B cell (primary cell): ENCODE measurements at places on chromosomes 7 and 10. TPM values are rescaled to one million over a fixed set of nuclear protein-coding genes. Genes with fewer than 3 reads are reported as not detected.

GRCh38 chr10:93701866-93702209 is 554 bp downstream of the FRA10AC1 start:
- peaks cover 7% of the 10 kb centered on the region for H3K36me3 ChIP-seq
- H3K27ac ChIP-seq = peak overlapping the region; percentile 64
- peak overlapping the region; percentile 88 for H3K4me3 ChIP-seq
- peaks cover 11% of the 10 kb centered on the region for H3K4me1 ChIP-seq

The PRPS1L1 gene
- total RNA-seq = not detected in 2 replicates

GRCh38 chr10:75234683-75235374 is 928 bp downstream of the COMTD1 start:
- peak overlapping the region; percentile 67 for H3K4me3 ChIP-seq
- H3K27me3 ChIP-seq = no peaks in the 10 kb centered on the region
- peaks cover 20% of the 10 kb centered on the region for H3K4me1 ChIP-seq

DNA sequence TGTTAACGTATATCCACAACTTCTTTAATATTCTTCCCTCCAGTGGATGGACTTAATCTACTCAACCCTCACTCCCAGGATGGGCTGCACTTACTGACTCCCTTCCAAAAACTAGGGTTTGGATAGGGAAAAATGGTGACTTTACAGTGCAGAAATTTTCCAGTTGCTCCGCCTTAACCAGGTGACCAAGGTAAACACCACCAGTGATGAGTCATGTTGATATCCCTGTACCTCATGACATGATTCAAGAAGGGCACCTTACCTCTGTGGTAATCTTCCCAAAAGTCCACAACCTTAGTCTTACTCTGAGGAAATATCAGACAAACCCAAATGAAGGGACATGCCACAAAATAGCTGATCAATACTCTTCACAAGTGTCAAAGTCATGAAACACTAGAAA is 3.5 kb upstream of the GSTK1 start:
- no peaks in the 10 kb centered on the region for H3K27me3 ChIP-seq
- peak overlapping the region; percentile 94 for H3K27ac ChIP-seq
- DNase-seq = peak; percentile 27

DNA sequence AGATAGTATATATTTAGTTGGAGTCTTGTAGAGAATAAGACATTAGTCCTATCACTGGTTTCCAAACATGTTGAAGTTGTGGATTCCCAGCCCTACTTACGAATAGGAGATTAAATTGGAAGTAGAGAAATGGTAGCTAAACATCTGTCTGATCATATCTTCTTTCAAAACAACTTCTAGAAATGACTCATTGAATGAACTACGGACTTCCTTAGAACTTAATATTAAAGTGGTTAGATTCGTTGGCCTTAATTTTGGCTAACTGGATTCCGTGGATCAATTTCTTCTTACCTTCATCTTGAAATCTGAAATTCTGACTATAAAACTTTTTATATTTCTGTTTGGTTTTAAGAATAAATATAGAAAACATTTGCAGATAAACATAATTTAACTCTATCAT is 3.4 kb downstream of the PHF14 start:
- DNase-seq = no peak
- H3K4me3 ChIP-seq = no peak overlapping the region
- H3K27ac ChIP-seq = no peak overlapping the region
- peaks cover 20% of the 10 kb centered on the region for H3K4me1 ChIP-seq
- no peaks in the 10 kb centered on the region for H3K27me3 ChIP-seq
- H3K36me3 ChIP-seq = peaks cover 3% of the 10 kb centered on the region

- peaks cover 3% of the 10 kb centered on the region for H3K27me3 ChIP-seq
- H3K4me3 ChIP-seq = no peak overlapping the region
- H3K27ac ChIP-seq = no peak overlapping the region
- no peaks in the 10 kb centered on the region for H3K4me1 ChIP-seq
- H3K36me3 ChIP-seq = no peaks in the 10 kb centered on the region
These were observed 26.8 kb downstream of the GAD2 start for GRCh38 chr10:26243351-26243720.

- no peak overlapping the region for H3K27ac ChIP-seq
- H3K4me1 ChIP-seq = no peaks in the 10 kb centered on the region
- no peak for DNase-seq
- H3K27me3 ChIP-seq = no peaks in the 10 kb centered on the region
- no peak overlapping the region for H3K4me3 ChIP-seq
These were observed 102.7 kb upstream of the FAM13C start for GRCh38 chr10:59465088-59465487.

The MRLN gene
- total RNA-seq = not detected in 2 replicates

GRCh38 chr7:77226357-77226839 is 26.8 kb upstream of the FGL2 start:
- DNase-seq = no peak
- H3K4me1 ChIP-seq = no peaks in the 10 kb centered on the region
- no peaks in the 10 kb centered on the region for H3K36me3 ChIP-seq
- H3K27me3 ChIP-seq = no peaks in the 10 kb centered on the region
- H3K27ac ChIP-seq = no peak overlapping the region
- H3K4me3 ChIP-seq = no peak overlapping the region

The ZNF804B gene
- not detected in 2 replicates for total RNA-seq
